ENCODE measurements at places on chromosomes 5 and 9.

DNA sequence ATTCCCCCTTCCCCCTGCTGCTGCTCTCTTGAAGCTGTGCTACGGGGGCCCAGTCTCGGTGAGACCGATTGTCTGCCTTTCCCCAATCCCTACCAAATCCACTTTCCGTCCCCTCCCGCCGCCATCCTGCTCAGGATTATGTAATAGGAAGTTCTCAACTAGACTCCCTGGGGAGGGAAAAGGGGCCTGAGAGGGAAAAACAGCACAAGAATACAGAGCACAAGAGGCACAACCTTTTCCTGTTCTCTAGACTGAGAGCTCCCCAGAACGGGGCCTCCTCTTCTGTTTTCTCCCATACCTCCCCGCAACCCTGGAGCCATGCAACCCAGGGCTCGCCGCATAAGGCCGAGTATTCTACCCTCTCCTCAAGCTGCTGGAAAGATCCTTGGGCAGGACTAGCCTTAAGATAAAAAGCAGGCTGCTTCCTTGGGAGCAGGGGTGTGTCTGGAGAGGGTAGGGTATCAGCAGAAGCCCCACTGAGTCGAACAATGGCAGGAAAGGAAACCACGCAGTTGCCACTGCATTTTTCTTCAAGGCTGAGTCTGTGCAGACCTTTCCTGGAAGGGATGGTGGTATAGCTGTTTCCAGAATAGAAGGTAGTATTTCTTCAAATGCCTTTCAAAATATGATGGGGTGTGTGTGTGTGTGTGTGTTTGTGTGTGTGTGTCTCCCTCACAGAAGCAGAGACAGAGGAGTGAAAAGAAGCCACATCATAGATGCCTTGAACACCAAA is 12.9 kb downstream of the MYORG start:
- DNase-seq: no peak

DNA sequence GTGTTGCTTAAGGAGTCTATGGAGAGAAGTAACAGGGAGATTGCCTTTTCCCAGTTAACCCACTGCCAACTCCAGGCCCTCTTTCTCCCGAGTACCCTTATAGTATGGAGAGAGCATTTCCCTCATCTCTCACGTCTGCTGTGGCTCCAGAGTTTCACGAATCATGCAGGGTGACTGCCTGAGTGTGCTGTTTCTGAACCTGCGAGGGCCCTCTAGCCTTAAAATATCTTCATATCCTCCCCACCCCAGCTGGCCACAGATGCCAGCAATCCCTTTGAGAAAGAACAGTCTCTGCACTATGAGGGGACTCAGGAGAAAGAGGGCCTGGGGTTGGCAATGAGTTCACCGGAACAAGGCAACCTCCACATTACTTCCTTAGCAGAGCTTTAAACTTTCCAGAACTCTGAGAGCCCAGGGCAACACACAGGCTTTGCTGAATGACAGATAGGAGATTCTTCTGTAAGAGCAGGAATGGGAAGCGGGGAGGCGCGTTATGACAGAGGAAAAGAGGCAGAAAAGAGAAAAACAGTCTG is 81.6 kb upstream of the ANKH start:
- DNase-seq: no peak

- no peak for DNase-seq
These were observed 23.0 kb downstream of the AMBP start for GRCh38 chr9:114055061-114055460.

- no peak for DNase-seq
These were observed 36.5 kb downstream of the FOXI1 start for GRCh38 chr5:170142196-170142595.

- peak; percentile 60 for DNase-seq
These were observed 2.0 kb downstream of the PROB1 start for GRCh38 chr5:139392678-139393496.

DNA sequence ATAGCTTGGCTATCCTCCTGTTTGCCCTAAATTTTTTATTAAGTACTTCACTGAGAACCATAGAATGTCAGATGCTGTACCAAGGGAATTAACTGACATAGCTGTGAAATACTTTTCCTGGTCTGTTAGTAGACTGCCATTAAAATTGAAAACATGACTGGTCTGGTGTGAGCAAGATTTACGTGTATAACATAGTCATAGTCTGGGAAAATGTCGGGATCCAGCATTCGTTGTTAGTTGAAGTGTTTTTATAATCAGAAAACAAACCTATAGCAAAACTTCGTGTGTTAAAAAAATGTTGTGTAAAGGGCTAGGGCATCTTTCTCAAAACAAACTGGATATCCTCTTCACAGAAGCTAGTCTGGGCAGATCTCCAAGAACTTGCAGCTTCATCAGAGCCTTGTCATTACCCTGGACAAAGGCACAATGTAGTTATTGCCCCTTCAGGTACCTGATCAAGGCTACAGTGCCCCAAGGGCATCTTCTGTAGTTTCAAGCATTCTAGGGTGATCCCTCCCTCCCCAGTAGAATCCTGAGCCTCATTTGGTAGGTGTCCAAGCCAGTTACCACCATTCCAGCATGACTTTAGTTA is 454.2 kb upstream of the SGCD start:
- no peak for DNase-seq

- DNase-seq: no peak
These were observed 567.6 kb upstream of the ADAMTS16 start for GRCh38 chr5:4572311-4573100.

DNA sequence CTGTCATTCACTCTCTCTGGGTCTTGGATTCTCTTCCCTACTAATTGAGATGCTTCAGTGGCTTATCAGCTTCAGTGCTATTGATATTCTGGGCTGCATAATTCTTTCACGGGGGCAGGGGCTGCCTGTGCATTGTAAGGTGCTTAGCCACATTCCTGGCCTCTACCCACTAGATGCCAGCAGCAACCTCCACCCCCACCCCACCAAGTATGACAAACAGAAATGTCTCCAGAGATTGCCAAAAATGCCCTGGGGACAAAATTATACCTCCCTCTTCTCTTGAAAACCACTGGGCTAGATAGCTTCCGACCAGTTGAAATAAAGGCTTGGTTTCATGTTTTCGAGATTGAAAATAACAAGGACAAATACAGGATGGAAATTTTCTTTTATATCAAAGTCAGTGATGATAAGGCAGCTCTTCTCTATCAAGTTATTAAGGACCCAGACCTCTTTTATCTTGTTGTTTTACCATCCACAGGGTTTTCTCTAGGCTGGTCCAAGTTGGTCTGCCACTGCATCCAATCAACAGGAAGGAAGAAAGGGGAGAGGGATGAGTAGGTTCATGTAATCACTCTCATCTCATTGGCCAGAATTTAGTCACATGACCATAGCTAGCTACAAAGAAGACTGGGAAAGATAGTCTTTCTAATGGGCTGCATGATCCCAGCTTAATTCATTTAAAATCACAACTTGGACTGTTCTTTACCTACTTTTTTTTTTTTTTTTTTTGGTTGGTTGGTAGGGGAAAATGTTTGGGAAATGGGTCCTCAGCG is 92.1 kb upstream of the RANBP3L start:
- DNase-seq: no peak

- peak; percentile 7 for DNase-seq
These were observed 13.2 kb upstream of the ADRA1B start for GRCh38 chr5:159903131-159903530.

DNA sequence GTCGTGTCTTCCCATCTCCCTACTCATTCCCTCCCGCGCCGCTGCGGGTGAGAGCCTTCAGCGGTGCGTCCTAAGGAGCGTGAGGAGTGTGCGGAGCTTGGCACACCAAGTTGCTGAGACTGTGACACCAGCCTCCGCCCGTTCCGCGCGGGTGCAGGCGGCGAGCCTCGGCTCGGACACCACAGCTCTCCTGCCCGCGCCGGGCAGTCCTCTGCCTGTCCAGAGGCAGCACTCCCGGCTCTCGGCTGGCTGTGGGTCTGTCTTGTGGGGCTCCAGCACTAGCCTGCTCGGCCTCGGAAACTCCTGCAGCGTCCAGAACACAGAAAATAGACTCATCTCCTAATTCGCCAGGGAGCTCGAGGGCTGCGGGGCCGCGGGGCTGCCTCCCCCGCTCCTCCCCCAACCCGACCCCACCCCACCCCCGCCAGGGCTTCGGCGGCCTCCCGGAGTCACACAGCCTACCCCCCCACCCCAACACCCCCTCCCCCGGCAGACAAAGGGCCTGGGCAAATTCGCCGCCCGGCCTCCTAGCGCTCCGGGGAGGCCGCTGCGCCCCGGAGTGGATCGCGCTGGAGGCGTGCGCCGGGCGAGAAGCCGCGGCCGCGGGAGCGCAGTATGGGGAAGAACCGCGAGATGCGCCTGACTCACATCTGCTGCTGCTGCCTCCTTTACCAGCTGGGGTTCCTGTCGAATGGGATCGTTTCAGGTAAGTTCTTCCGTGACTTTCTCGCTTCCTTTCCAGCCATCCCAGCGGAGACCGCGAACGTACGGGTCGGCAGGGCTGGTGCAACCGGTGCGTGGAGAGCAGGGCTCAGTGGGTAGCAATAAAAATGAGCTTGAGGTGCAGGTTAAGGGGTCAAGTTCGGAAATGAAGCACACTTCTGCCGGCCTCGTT is at the start of gene ADAMTS19:
Gene ADAMTS19 (plus strand): TSS at position 522 of the 895 bp plus-strand sequence. CDS start 94 bp downstream, at position 616.
- DNase-seq: no peak

DNA sequence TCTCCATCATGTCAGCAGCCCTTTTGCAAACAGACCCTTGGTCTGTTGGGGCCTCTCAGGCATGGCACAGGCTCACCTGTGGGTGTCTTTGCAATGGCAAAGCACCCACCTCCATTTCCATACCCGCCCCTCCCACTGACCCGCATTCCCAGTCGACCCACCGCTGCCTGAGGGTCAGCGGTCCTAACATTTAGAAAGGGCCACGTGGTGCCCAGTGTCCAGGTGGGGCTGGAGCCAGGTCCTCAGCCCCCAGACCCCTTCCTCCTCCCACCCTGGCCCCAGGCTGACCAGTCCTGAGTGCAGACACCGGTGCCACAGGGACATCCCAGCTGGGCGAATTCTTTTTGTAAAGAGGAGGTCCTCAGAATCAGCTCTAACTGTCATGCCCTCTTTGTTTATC is 43.3 kb upstream of the CEP72 start:
- no peak for DNase-seq

- DNase-seq: peak; percentile 17
These were observed 24.2 kb downstream of the TNIP1 start for GRCh38 chr5:151056379-151057325.

DNA sequence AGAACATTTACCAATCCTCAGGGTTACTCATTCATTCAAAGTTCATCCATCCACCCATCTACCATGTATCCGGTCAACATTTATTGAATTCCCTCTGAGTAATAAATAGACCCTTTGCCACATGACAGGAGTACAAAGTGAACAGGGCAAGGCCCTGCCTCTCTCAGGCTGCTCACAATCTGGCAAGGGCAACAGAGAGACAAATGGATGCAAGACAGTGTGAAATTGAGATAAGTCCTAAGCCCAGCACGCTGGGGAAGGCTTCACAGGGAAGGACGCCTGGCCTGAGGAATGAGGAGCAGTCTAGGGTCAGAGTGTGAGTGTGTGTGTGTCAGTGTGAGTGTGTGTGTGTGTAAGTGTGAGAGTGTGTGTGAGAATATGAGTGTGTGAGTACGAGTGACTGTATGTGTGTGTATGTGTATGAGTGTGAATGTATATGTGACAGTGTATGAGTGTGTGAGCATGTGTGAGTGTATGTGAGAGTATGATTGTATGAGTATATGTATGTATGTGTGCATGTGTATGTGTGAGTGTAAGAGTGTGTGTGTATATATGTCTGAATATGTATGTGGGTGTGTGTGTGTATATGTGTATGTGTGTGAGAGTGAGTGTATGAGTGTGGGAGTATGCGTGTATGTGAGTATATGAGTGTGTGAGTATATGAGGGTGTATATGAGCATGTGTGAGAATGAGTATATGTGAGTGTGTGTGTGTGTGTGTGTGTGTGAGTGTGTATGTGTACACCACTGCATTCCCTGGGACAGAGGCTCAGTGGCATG is 145.6 kb downstream of the FSTL4 start:
- DNase-seq: no peak

- no peak for DNase-seq
These were observed 445.0 kb upstream of the SMC2 start for GRCh38 chr9:103649086-103649485.

GRCh38 chr9:37650873-37651768 is at the start of gene FRMPD1:
TSS of gene FRMPD1 (plus strand) at chr9:37650954. CDS start at chr9:37692642, 41,688 bp downstream.
- DNase-seq: peak; percentile 7

DNA sequence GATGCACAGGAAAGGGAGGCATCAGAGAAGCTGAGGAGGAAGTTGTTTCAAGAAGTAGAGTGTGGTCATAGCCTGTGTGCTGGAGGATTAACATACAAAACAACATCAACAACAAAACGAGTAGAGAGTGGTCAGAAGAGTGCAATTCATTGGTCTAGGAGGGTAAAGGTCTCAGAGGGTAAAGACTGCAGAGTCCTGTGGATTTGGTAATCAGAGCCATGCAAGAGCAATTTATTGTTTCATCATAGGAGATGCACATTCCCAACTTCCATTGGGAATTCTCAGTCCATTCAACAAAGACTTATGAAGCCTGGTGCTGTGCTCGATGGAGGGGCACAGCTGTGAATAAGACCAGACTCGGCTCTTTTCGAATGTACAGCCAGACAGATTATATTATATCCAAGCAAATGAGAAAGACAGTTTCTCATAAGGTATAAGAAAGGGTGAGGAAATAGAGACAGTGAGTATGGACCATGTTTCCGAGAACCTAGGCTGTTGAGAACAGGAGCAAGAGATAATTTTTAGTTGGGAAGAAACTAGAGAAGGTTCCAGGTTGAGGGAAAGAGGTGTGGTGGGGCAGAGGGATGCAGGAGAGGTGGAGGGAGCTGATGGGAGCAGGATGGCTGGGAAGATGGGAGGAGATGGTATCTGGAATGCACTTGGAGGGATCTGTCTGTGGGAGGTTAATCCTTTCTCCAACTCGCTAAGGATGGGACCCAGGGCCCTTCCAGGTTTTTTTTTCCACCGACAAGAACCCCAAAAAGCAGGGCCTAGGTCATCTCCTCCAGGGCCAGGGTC is 7.9 kb upstream of the MYORG start:
- DNase-seq: peak; percentile 14

DNA sequence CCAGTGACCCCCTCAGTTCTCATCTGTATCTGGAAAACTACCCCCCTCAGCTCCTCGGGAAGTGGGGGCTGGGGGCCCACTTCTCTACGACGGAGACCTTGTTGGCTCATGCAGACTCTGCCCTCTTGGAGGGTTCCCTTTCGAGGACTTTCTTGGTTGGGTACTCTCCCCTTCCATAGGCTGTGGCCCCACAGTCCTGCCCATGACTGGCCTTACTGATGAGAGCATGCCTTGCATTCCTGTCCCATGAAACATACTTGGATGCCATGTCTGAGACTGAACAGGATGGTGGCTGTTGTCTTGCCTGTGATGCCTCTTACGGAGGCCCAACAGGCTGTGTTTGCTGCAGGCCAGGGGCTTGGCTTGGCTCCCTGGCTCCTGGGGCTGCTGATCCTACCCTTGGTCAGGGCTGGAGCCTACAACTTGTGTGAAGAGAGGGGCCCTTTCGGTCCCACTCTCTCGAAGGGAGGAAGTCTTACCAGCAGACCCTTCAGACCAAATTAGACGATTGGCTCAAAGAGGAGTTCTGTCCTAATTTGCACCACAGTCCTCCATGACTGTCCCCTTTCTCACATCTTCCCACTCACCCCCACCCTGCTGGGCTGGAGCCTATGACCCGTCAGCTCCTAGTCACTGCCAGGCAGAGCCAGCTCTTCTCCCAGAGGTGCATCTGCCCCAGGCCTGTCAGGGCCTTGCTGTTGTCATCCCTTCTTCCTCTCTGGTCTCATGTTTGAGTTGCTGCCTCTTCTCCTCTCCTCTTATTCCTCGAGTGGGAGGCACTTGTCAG is 109.9 kb downstream of the CACNA1B start:
- DNase-seq: no peak

All from MV-4-11 (cell line).